ENCODE measurements at places on chromosomes 6 and 20.
A peak's percentile ranks its signal among the peaks of the same experiment; 100 is the strongest.

DNA sequence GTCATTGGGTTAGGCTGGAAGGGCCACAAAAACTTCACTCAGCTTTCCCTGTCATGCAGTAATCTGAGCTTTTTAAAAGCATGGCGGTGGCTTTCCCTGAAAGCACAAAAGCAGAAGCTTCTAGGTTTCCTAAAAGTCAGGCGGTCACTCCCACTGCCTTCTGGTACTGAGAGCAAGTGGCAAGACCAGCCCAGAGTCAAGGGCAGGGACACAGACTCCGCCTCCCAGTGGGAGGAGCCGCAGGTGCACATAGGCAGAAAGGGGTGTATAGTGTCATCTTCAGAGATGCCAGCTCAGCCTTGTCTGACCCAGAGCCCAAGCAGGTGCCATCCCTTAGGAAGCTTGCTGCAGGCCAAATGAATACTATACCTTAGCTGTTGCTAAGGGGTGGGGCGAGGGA, 18.0 kb upstream of the PACSIN1 start:
- DNase-seq, result no peak

DNA sequence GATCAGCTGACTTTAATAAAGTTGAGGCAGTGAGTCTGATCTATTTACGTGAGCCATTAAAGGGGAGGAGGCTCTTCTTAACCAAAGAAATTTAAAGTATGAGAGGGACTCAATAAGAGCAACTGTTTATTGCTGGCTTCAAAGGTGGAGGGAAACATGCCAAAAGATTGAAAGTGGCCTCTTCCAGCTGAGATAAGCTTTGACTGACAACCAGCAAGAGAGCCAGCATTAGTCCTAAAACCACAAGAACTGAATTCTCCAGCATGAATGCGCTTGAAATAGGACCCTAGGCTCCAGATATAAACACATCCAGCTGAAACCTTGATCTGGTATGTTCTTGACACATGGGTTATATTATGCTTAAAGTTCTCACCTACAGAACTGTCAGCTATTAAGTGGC, 123.1 kb upstream of the GJE1 start:
- DNase-seq, result no peak

DNA sequence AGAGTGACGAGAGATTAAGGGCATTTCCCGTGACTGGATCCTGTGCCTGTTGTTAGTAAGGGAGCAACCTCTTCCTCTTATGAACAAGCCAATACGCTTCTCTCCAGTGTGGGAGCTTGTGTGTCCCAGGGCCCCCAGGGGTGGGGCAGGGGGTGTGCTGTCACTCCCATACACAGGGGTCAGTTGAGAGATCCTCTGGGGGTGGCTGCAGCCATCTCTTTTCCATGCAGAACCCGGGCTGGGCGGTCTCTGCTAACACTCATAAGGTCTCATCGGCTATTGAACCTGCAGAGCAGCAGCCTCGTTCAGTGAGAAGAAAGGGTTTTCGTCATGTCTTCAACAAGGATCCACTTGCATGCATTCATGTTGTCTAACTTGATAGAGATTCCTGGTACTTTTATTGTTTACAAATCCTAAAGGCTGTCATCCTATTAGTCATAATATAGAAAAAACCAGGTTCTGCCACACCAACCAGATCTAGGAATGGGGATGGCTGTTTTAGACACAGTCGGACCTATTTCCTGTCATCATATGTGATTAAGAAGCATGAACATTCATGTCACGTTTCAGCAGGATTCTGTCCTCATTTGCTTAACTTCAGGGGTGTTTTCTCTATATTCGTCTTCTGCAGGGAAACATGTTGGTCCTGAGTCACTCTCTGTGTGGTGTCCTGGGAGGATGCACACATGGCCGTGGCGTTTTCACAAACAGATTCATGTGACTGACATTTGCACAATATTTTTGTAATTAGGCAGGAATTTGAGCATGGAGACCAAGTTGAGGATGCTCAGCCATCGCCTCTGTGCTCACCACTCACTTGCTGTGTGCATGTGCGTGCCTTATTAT, 13.3 kb upstream of the THBS2 start:
- no peak for DNase-seq

GRCh38 chr6:137424251-137424650, 69.9 kb downstream of the OLIG3 start:
- DNase-seq, result no peak

DNA sequence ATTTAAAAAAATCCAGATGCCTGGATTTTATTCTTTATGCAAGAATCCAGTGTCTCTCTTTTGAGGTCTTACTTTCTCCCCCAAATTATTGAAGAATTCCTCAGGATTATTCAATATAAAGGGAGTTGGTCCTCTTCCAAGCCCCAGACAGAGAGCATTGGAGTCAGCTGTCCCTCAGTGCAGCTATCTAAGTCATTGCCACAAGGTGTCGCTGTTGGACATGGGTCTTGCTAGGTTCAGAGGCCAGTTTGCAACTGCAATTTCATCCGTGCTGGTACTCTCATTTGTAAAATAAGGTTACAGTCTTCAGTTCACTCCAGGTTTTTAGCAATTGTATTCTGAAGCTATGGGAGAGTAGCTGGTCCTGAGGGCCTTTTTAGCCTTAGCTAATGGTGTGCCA, 27.8 kb downstream of the CCN2 start:
- DNase-seq, result no peak

DNA sequence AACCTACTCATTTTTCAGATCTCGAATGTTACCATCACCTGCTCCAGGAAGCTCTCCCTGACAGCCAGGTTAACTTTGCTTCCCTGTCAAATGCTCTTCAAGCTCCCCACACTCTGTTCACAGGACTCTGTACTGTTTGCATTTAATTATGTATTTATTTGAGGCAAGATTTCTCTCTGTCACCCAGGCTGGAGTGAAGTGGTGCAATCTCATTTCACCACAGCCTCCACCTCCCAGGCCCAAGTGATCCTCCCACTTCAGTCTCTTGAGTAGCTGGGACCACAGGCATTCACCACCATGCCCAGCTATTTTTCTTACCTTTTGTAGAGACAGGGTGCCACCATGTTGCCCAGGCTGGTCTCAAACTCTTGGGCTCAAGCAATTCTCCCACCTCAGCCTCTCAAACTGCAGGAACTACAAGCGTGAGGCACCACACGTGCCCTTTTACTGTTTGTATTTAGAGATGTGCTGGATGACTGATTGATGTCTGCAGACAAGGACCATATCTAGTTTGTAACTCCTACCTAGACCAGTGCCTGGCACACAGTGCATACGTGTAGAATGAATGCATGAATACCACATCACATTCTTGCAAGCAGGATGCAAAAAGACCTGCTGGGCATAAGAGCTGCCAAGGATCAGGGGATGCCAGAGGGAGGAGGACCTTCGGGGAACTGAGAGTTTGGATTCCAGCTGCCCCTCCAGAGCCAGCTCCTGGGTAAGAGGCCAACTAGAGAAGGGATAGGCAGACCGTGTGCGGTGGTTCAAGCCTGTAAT, 15.6 kb upstream of the CBFA2T2 start:
- DNase-seq, result no peak

DNA sequence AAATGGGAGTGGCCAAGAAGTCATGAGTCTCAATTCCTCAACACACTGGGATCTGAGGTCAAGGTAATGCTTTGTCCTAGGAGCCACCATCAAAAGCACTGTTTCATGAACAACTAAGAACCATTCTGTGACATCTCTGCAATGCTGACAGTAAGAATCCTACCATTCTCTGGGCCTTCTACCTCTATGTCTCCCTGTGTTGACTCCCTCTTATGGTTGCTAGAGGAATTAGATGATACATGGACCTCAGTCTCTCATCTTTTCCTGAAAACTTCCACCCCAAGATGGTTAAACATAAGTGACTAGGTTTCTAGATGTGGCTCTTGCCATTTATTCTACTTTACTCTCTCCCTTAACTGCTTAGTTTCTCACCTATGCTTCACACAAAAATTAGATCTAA, 9.1 kb downstream of the MTRF1L start:
- DNase-seq, result no peak

DNA sequence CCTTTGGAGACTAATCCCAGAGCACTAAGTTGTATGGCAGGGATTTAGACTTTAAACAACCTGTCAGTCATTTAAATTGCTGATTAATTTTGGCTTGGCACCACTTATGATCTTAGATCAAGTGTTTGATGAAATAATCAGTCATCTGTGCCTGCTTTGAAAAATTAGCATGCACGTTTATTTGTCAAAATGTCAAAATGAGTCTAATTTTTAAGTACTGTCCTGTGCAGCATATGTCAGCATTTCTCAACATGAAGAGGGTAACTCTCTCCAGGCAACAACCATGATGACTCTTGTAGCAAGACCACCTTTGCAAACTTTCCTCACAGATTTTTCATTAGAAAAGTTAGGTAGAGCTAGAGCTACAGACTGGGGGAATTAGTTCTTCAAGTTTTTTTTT, 155.7 kb upstream of the GJE1 start:
- no peak for DNase-seq

- no peak for DNase-seq
Observed at GRCh38 chr6:3843379-3844096, 5.6 kb upstream of the FAM50B start.

DNA sequence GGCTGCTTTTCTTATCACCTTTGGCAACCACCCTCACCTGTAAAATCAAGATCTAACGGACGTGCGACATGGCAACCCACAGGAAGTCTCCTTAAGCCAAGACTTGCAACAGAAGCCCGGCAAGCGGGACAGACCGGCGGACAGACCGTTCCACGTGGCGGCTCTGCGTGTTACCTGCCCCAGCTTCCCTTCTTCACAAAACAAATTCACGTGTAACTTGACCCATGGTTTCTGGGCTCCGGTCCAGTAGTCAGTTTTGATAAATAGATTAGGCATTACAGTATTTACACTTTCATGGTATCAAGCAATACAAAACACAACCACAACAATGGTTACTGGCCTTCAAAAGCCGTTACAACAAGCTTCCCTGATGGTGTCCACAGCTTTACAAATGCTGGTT, 133.8 kb downstream of the PRND start:
- no peak for DNase-seq

DNA sequence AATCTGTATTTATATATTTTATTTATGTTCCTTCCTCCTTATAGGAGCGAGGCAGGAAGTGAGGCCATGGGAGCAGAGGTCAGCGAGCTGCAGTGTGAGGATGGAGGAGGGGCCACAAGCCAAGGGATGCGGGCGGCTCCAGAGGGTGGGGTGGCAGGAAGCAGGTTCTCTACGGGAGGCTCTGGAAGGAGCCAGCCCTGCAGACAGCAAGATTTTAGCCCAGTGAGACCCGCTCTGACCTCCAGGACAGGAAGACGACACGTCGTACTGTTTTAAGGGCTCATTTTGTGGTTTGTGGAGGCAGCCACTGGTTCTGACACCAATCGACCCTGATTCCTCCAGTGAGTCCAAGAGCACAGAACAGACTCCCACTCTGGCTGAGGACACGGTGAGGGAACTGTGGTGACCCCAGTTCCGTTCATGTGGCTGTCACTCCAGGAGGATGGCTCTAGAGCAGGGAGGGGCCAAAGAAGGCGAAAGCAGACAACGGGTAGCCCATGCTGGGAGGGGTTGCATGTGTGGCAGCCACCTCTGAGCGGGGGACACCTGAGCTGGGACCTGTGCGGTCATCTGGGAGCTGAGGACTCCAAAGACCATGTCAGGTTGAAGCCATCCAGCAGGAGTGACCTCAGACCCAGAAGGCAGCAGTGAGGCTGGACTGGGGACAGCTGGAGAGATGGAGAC, 100.1 kb upstream of the BHLHE23 start:
- DNase-seq, result no peak

GRCh38 chr20:42093041-42093440, 474.9 kb upstream of the CHD6 start:
- no peak for DNase-seq

GRCh38 chr6:122322824-122323223, 76.6 kb upstream of the HSF2 start:
- DNase-seq, result peak; percentile 15

- DNase-seq, result no peak
Observed at GRCh38 chr6:136975089-136975715, 53.1 kb downstream of the SLC35D3 start.

- no peak for DNase-seq
Observed at GRCh38 chr6:143117108-143117507, 56.4 kb downstream of the AIG1 start.

GRCh38 chr6:83867527-83868161, 8.2 kb downstream of the CYB5R4 start:
- DNase-seq, result no peak

GRCh38 chr6:1679688-1680068, 70.0 kb downstream of the FOXC1 start:
- DNase-seq, result no peak

- DNase-seq, result peak; percentile 10
Observed at GRCh38 chr6:69732640-69733039, 64.2 kb downstream of the LMBRD1 start.

GRCh38 chr20:44264287-44264686, 17.2 kb downstream of the GDAP1L1 start:
- no peak for DNase-seq

GRCh38 chr20:12581644-12582289, 427.0 kb upstream of the SPTLC3 start:
- peak; percentile 55 for DNase-seq

Data from right lung (tissue), 10 donors.